ENCODE measurements at places on chromosomes 11 and 22.

DNA sequence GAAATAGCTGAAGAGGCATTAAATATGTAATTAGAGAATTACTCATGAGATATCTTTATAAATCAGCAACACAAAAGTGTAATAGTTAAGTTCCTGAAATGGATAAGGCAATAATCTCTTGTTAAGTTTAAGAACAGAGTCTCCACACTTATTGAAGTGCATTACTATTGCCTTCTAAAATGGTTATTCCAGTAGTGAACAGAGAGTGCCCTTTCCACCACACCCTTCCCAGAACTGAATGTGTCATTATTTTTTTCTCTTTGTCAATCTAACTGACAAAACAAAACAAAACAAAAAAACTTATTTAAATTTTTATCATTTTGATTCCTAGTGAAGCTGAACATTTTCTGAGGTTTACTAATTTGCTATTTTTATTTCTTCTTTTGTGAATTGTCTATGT lies 9.2 kb upstream of the PRRG4 start:
- H3K27ac ChIP-seq, result no peak overlapping the region
- peaks cover 15% of the 10 kb centered on the region for H3K27me3 ChIP-seq
- no peak for DNase-seq
- H3K4me3 ChIP-seq, result no peak overlapping the region
- H3K4me1 ChIP-seq, result no peaks in the 10 kb centered on the region

GRCh38 chr11:34827228-34827627 lies 89.0 kb downstream of the APIP start:
- no peak overlapping the region for H3K27ac ChIP-seq
- H3K36me3 ChIP-seq, result peaks cover 2% of the 10 kb centered on the region
- no peaks in the 10 kb centered on the region for H3K27me3 ChIP-seq
- no peak overlapping the region for H3K4me3 ChIP-seq
- peaks cover 12% of the 10 kb centered on the region for H3K4me1 ChIP-seq

GRCh38 chr22:44351685-44352377 lies 39.1 kb upstream of the SHISAL1 start:
- H3K27me3 ChIP-seq, result peaks cover 4% of the 10 kb centered on the region

GRCh38 chr11:114340311-114341131 lies 44.3 kb downstream of the NNMT start:
- no peaks in the 10 kb centered on the region for H3K4me1 ChIP-seq
- no peak overlapping the region for H3K27ac ChIP-seq
- H3K4me3 ChIP-seq, result no peak overlapping the region
- peak; percentile 31 for DNase-seq
- no peaks in the 10 kb centered on the region for H3K36me3 ChIP-seq

- H3K4me3 ChIP-seq, result peak overlapping the region; percentile 79
- no peaks in the 10 kb centered on the region for H3K27me3 ChIP-seq
- peaks cover 36% of the 10 kb centered on the region for H3K4me1 ChIP-seq
- DNase-seq, result no peak
- H3K27ac ChIP-seq, result no peak overlapping the region
Measured at GRCh38 chr11:32094923-32095322, 4.0 kb downstream of the RCN1 start.

GRCh38 chr22:19612866-19613572 lies 88.8 kb upstream of the CLDN5 start:
- no peak overlapping the region for H3K4me3 ChIP-seq
- peaks cover 19% of the 10 kb centered on the region for H3K27me3 ChIP-seq

DNA sequence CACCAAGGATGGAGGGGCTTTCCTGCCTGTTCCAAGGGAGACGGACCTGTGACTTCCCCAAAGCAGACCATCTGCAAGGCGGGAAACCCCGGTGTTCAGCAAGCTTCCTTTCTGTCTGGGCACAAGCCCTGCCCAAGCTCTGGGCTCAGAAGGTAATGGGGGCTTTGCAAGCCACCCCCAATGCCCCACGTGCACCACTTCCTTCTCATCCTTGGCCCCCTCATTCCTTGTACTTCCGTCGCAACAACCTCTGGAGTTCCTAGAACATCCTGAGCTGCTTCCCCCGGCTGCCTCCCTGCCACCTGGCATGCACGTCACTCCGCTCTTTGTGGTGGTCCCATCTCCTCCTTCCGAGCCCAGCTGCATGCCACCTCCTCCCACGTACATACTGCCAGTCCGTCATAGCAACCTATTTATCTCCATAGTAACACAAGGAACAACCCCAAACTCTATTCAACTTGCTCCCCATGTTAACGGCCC lies 3.9 kb downstream of the MYEOV start:
- DNase-seq, result no peak
- no peaks in the 10 kb centered on the region for H3K27me3 ChIP-seq
- peak overlapping the region; percentile 22 for H3K4me3 ChIP-seq

GRCh38 chr22:49306632-49307480 lies 520.8 kb downstream of the BRD1 start:
- no peaks in the 10 kb centered on the region for H3K4me1 ChIP-seq
- H3K27me3 ChIP-seq, result peaks cover 3% of the 10 kb centered on the region
- no peak overlapping the region for H3K4me3 ChIP-seq

- H3K4me1 ChIP-seq, result no peaks in the 10 kb centered on the region
- no peak overlapping the region for H3K27ac ChIP-seq
- no peak overlapping the region for H3K4me3 ChIP-seq
Measured at GRCh38 chr22:35231585-35232084, 25.7 kb upstream of the HMGXB4 start.

DNA sequence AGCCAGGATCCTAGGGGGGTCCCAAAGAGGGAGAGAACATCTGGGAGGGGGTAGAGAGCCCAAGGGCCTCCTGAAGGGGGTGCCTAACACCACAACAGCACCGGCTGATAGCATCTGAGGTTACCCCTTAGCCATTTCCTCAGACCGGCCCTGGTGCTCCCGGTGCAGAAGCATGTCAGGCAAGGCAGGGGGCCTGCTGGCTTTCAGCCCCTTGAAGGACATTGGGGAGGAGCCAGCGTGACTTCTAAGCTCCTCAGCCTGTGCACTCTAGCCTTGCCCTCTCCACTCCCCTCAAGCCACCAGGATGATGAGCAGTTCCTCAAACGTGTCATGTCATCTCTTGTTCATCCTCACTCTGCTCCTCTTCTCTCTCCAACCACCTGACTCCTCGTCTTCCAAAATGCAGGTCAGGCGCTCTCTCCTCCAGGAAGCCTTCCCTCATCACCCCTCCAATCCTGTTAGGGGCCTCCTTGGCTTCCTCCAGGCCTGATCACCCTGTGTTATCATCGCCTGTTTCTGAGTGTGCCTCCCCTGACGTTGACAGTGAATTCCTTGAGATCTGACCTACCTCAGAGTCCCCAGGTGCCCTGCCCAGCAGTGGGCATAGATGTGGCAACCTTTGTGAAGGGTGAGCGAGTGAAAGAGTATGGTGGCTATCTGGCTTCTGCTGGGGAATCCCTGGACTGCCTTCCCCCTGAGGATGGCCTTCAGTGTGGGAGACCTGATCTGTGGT lies 6.1 kb downstream of the P2RY2 start:
- H3K4me3 ChIP-seq, result no peak overlapping the region
- no peak for DNase-seq
- no peak overlapping the region for H3K27ac ChIP-seq
- no peaks in the 10 kb centered on the region for H3K36me3 ChIP-seq
